Heart right ventricle (tissue), 16 donors: ENCODE measurements at places on chromosomes 13 and 19. TPM values are rescaled to one million over a fixed set of nuclear protein-coding genes. Genes with fewer than 3 reads are reported as not detected.

DNA sequence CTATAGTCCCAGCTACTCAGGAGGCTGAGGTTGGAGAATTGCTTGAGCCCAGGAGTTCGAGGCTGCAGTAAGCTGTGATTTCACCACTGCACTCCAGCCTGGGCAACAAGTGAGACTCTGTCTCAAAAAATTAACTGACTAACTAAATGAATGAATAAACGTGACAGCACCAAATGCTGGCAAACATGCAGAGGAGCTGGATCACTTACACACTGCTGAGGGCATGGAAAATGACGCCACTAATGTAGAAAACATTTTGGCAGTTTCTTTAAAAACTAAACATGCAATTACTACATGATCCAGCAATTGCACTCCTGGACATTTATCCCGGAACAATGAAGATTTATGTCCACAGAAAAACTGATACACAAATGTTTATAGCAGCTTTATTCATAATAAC, 31.3 kb upstream of the GTF3A start:
- DNase-seq: no peak
- H3K27me3 ChIP-seq: peaks cover 9% of the 10 kb centered on the region
- H3K36me3 ChIP-seq: no peaks in the 10 kb centered on the region

GRCh38 chr13:39401046-39401705, 201.8 kb downstream of the LHFPL6 start:
- no peak for DNase-seq
- H3K4me3 ChIP-seq: no peak overlapping the region
- peaks cover 64% of the 10 kb centered on the region for H3K4me1 ChIP-seq

DNA sequence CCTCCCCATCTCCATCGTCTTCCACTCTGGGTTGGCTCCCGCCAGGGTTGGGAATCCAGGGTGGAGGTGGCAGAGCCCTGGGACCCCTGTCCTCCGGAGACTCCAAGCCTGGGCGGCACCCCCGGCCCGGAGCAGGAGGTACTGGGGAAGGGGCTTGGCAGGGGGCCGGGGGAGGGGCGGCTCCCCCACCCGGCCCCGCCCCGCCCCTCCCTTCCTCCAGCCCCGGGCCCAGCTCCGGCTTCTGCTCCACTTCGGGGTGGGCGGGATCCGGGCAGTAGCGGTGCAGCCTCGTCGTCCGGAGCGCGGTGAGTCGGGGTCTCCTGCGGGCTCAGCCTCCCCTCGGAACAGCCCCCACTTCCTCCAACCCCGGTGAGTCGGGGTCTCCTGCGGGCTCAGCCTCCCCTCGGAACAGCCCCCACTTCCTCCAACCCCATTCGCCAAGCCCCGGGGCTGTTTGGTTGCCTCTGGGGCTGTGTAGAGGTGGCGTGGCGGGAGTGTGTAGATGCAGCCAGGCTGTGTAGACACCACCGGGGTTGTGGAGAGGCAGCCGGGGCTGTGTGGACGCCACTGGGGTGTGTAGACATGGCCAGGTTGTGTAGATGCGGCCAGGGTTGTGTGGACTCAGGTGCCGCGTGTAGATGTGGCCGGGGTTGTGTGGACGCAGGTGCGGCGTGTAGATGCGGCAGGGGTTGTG, at the start of gene TMPRSS9:
TSS of gene TMPRSS9 (plus strand) at position 274 of the 694 bp plus-strand sequence. CDS start 29,521 bp downstream, outside the sequence.
- peaks cover 49% of the 10 kb centered on the region for H3K27me3 ChIP-seq
- no peak within 1 kb of the TSS for H3K27ac ChIP-seq
- H3K4me3 ChIP-seq: no peak within 1 kb of the TSS
- no peak for DNase-seq

DNA sequence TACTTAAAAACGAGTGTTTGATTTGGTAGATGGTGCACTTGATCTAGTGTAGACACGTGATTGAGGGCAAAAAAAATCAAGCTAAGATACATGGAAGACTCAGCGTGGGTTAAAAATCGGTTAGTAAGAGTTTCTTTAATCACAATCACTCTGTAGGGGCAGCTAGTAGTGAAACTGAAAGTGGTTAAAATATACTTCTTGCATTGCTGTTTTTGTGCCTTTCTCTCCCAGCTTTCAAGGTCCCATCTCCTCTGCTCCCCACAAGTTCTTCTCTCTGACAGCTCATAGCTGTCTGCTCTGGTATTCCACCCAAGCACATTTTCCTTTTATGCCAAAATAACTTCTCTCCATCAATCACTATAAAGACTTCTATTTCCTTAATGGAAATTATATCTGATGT, 1089.7 kb downstream of the EFNB2 start:
- H3K4me3 ChIP-seq: no peak overlapping the region
- H3K4me1 ChIP-seq: peaks cover 11% of the 10 kb centered on the region
- no peaks in the 10 kb centered on the region for H3K27me3 ChIP-seq
- H3K27ac ChIP-seq: no peak overlapping the region

The MEIOSIN gene
- total RNA-seq: not detected

DNA sequence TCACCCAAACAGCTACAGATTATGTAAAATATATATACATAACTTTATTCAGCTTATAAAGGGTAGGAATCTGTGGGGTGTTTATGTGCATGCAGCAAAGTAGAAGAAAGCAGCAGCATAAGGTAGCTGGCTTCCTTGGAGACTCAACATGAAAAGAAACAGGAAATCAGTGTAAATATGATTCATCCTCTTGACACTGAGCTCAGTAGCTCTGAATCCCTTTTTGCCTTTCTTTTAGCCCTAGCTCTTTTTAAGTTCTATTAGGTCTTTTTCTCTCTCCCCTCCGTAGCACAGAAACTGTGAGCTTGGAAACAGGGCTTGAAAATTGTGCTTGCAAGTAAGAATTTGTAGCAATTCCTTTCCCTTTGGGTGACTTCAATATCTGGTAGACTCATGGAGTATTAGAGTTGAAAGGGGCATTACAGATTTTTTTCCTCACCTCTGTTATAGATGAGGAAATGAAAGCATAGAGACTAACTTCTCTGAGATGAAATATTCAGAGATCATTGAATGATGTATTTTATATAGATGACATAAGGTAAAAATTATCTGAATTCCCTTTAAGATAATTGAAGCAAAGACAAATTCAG, 314.4 kb downstream of the PCDH9 start:
- H3K36me3 ChIP-seq: no peaks in the 10 kb centered on the region
- no peak overlapping the region for H3K4me3 ChIP-seq
- H3K27ac ChIP-seq: no peak overlapping the region
- H3K4me1 ChIP-seq: no peaks in the 10 kb centered on the region
- DNase-seq: no peak

The REEP6 gene
- 2.4 TPM for total RNA-seq

The C5AR1 gene
- total RNA-seq: 6.7 TPM

GRCh38 chr13:60663788-60664187, 266.8 kb downstream of the TDRD3 start:
- no peaks in the 10 kb centered on the region for H3K4me1 ChIP-seq
- H3K27me3 ChIP-seq: no peaks in the 10 kb centered on the region
- no peak for DNase-seq
- H3K36me3 ChIP-seq: no peaks in the 10 kb centered on the region
- H3K4me3 ChIP-seq: no peak overlapping the region

The BIVM gene
- 28.0 TPM for total RNA-seq

The COG6 gene
- total RNA-seq: 42.8 TPM

- H3K27me3 ChIP-seq: no peaks in the 10 kb centered on the region
- no peak for DNase-seq
- no peak overlapping the region for H3K27ac ChIP-seq
- H3K4me3 ChIP-seq: no peak overlapping the region
- no peaks in the 10 kb centered on the region for H3K4me1 ChIP-seq
These were observed 18.8 kb downstream of the PDCD5 start for GRCh38 chr19:32599736-32600157.

DNA sequence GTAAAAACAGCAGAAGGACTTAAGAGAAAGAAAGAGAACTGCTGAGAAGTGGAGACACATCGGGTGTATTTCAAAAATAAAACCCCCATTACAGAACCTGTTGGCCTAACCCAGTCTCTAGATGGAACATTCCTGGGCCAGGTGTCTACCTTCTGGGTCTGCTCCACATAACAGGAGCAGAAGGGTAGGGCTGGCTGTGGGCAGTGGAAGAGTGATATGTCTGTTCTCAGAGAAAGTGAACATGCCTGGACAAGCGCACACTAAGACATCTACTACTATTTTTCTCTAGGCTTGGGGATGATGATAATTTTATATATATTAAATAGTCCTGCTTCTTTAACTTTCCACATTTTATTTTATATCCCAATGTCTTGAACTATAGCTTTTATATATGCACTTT, 267.1 kb downstream of the TBC1D4 start:
- H3K4me3 ChIP-seq: no peak overlapping the region
- no peaks in the 10 kb centered on the region for H3K36me3 ChIP-seq
- H3K27ac ChIP-seq: no peak overlapping the region
- H3K4me1 ChIP-seq: no peaks in the 10 kb centered on the region
- DNase-seq: no peak

DNA sequence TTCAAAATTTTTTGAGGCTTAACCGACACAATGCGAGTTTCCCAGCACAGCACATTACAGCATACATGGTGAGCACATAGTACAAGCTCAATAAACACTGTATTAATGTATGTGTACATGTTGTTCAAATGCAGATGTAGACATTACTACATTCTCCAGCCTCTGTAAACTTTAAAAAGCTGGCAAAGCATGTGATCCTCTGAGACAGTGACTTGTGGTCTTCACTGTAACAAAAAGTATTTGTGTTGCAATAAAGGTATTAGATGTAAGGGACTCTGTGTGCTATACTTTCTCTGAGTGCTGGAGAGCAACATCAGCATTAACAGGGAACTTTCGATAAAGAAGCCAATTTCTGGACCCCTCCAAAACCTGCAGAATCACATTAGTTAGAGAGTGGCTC, 46.4 kb upstream of the ZNF254 start:
- no peaks in the 10 kb centered on the region for H3K27me3 ChIP-seq
- H3K4me1 ChIP-seq: no peaks in the 10 kb centered on the region
- H3K36me3 ChIP-seq: no peaks in the 10 kb centered on the region
- H3K4me3 ChIP-seq: no peak overlapping the region

DNA sequence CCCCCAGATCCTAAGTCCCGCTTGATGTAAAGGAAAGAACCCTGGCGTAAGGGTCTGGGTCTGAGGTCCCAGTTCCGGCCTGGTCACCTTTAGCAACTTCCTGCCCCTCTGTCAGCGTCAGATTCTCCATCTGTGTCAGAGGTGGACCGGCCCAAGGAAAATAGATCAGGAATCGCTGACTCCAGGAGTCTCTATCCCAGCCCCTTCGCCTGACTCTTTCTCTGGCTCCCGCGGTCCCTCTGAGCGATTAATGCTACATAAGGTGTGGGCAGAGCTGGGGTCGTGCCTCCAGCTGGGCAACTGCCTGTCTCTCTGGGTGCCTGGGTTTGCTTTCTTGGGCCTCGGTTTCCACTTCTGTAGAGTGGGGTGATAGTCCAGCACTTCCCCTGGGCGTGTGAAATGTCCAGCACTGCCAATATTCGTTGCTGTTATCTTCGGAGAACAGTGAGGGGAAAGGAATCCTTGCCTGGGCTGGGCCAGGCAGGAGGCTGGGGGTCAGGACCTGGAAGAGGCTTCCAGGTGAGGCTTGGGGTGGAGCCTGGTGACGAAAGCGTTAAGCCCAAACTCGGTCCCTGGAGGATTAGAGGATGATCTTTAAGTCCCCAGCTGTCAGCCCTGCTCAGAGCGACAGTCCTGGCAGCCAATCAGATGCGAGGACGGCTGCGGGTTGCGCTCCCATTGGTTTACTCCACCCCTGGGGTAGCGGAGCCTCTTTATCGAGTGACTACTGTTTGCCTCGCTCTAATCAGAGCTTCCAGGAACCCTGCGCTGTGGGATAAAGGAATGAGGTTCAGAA, 767 bp downstream of the ABCA7 start:
- H3K27ac ChIP-seq: no peak overlapping the region
- H3K4me3 ChIP-seq: peak overlapping the region; percentile 73
- H3K4me1 ChIP-seq: peaks cover 33% of the 10 kb centered on the region
- DNase-seq: peak; percentile 92
- H3K27me3 ChIP-seq: no peaks in the 10 kb centered on the region
- H3K36me3 ChIP-seq: peaks cover 26% of the 10 kb centered on the region

The FUT1 gene
- total RNA-seq: 2.5 TPM

DNA sequence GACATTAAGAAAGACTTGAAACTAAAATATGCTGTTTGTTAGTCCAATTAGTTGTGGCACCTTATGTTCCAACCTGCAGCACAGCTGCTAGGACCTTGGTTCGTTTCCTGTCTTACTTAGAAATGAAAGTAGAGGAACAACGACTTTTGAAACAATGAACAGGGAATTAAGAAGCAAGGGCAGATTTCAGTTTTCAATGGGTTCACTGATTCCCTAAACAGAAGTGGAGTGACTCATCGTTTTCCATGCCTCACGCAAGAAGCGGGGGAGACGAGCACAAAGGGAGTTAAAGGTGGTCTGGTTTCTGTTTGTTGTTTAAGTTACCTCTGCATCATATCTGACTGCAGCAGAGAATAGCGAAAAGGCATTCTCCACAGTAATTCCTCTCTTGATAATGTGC, 44.8 kb downstream of the PHF11 start:
- H3K27me3 ChIP-seq: no peaks in the 10 kb centered on the region
- peaks cover 6% of the 10 kb centered on the region for H3K4me1 ChIP-seq
- H3K4me3 ChIP-seq: no peak overlapping the region
- peaks cover 58% of the 10 kb centered on the region for H3K36me3 ChIP-seq
- no peak for DNase-seq

- no peak overlapping the region for H3K27ac ChIP-seq
- no peaks in the 10 kb centered on the region for H3K4me1 ChIP-seq
- no peaks in the 10 kb centered on the region for H3K36me3 ChIP-seq
These were observed 129.0 kb downstream of the IRS2 start for GRCh38 chr13:109657395-109657794.

DNA sequence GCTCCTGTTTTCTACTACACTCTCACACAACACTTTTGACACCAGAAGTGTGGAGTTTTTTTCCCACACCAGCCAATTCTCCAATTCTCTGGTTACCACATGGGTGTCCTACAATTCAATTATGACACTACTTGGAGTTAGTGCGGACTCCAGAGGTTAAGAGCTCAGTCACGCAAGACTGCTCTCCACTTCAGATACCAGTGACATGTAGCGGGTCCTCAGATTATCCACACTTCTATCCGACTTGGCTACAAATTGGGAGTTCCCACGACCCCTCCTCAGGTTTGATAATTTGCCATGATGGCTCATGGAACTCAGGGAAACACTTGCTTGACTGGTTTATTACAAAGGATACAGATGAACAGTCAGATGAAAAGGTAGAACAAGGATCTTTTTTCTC, 32.9 kb downstream of the PAN3 start:
- DNase-seq: no peak
- no peaks in the 10 kb centered on the region for H3K4me1 ChIP-seq
- H3K36me3 ChIP-seq: no peaks in the 10 kb centered on the region
- H3K4me3 ChIP-seq: no peak overlapping the region

The CYP2A6 gene
- not detected for total RNA-seq

The RAP2A gene
- total RNA-seq: 19.2 TPM

The CGB8 gene
- total RNA-seq: not detected
